ENCODE measurements at places on chromosomes 5 and 9.

DNA sequence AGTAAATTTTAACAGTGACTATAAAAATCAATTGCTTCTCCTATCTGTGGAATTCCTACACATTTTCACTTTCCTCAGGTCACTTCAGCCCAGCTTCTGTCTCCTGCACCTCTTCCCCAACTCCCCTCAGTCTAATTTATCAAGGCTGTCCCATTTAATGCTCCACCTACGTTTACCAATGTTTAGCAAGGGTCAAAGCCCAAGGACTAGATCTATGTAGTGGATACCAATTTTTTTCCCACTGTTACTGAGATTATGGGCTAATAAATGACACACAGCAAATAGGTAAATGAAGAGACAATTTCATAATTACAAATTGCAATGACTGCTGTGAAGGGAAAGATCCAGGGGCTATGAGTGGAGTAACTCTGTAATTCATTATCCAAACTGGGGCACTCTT lies 211.5 kb upstream of the RPS23 start:
- DNase-seq = no peak

- DNase-seq = peak; percentile 14
Observed at GRCh38 chr5:72018143-72018803, 89.0 kb upstream of the MAP1B start.

DNA sequence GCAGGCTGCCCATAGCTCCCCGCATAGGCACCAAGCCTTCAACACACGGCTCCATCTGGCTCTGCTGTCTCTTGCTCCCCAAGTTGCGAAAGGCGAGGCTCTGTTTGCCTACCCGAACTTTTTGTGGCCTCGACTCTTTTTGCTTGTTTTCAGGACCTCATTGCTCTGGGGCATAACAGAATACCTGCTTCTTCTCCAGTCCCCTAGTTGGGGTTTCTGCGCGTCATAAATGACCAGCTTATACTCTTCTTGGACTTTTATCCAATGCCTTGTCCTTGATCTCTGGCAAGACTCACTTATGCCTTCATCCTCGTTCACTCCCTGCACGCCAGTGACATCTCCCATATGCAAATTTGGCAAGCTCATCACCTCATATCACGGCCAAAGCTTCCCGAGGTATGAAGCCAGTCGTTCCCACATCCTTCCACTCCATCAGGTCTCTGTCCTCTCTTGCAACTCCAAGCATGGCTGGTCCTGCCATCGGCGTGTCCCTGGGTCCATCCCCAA lies 238.8 kb upstream of the ADAMTS16 start:
- DNase-seq = no peak

GRCh38 chr5:60207040-60207439 lies 313.5 kb upstream of the PDE4D start:
- DNase-seq = no peak

DNA sequence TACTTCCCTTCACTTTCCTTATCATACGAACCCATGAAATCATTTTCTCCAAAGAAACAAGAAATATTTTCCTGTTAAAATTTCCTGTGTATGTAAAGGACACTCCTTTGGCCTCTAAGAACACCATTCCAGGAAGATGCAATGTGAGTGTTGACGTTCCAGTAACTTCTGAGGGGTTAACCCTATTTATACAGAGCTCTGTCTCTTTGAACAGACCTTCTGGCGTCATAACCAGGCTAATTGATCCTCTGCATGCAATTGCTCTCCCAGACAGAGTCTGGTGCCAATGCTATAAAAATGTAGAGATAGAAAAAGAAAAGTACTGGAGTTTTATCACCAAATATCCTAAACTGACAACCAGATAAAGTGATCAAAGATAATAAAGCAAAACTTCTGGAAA lies 218.5 kb downstream of the TLE1 start:
- DNase-seq = no peak

DNA sequence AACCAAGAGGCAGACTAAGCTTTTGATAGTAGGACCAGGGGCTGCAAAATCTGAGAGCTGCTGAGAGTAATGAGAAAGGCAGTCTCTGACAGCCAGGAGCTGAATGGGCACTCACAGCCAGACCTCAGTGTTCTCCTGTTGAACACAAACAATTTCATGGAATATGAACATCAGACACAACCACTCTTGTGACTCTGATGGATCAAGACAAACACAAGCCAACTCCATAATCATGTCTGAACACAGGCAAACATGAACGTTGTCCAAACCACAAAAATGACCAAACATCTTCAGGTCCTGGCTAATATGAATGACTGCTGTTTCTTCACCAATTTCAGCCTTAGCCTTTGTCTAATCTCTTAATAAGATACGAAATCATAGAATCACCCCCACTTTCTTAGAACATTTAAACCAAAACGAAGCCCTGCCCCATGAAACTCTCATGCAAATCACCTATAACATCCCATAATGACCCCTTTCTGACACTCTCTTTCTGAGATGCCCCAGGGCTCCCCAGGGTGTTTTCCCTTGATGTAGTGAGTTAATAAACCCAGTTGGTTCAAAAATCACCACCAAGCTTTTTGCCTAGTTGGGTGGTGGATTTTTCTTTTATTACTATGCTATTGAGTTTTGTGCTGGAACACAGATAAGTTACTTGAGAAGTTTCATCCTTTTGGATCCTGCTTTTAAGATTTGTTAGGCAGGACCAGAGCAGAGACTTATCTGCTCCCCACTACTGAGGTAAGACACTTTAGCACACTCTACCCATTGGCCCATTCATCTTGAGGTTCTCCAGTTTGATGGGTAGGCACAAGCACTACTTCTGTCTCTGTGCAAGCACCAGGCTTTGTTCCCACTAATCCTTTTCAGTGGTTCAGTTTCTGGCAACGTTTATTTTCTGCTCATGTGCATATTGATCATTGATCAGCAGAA lies 5.9 kb upstream of the ERAP2 start:
- no peak for DNase-seq

GRCh38 chr9:121672213-121672612 lies 20.8 kb downstream of the DAB2IP start:
- DNase-seq = no peak

DNA sequence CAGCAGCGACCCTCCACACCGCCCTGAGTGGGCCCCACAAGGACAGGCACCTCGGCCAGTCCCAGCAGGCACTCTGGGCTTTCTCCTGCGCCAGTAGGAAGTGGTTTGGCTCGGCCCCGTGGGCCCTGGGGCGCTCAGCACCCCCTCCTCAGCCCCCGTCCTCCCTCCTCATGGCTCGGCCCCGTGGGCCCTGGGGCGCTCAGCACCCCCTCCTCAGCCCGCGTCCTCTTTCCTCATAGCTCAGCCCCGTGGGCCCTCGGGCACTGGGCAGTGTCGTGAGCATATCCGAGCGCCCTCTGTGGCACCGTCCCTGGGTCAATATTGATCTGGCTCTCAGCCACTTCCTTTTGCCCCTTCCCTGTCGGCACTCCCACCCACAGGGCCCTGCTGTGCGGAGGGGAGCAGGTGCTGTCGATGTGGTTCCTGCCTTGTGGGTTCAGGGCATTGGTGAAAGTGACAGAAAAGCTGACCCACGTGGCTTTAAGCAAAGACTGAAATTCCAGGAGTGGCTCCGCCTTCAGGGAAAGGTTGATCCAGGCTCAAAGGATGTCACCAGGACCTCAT lies 5.5 kb upstream of the SCGB3A1 start:
- DNase-seq = no peak

DNA sequence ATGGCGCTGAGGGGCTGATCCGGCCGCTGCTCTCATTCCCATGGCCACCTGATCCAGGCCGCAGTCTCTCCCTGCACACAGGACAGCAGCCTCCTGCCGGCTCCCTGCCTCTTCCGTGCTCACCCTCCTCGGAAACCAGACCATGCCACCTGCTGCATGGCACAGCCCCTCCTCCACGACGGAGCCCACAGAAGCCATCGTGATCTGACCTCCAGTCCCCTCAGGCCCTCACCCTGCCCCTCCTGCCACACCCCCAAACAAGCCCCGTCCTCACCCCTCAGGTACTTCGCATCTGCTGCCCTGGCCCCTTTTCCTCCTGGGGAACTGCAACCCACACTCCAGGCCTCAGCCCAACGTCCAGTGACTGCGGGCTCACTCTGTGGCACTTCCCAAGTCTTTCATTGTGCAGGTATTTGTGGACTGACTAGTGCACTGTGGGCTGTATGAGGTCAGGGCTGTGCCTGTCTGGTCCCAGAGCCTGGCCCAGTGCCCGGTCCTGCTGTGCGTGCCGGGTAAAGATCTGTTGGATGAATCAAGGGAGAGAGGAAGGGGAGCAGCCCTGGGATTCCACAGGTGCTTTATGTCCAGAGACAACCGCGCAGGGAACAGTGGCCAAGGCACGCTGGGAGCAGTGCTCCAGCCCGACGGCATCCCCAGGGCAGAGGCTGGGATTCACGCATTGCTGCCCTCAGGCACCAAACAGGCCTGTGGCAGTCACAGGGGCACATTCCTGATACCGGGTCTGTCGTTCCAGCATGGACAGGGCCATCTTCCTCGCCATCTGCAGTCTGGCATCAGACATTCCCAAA lies 86.1 kb downstream of the ADAMTS2 start:
- DNase-seq = no peak

GRCh38 chr5:121640298-121640697 lies 211.4 kb upstream of the FTMT start:
- no peak for DNase-seq

DNA sequence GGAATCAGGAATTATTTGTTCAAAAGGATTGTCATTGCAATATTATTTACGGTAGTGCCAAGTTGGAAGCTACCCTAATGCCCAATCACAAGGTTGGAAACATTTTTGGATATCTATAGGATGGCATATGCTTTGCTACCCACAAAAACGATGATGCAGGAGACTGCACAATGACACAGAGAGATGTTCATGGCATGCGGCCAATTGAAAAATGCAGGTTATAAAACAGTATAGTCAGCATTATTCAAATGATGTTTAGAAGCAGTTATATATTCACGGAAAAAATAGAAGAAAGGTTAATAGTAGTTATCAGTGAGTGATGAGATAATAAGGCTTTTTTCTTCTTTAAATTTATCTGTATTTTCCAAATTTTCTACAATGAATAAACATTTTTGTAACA lies 5.9 kb upstream of the ACSL6 start:
- no peak for DNase-seq

- no peak for DNase-seq
Observed at GRCh38 chr5:102341681-102342288, 45.7 kb upstream of the SLCO4C1 start.

DNA sequence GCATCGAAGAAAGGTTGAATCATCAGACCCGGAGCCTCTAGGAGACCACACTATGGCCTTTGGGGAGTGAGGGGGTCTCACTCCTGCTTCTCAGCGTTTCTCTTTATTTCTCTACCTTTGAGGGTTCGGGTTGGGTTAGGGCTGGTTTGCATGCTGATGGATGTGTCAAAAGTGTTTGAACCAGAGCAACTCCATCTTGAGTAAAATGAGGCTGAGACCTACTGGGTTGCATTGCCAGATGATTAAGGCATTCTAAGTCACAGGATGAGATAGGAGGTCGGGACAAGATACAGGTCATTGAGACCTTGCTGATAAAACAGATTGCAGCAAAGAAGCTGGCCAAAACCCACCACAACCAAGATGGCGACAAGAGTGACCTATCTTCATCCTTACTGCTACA lies 44.9 kb upstream of the TCF7 start:
- DNase-seq = no peak

DNA sequence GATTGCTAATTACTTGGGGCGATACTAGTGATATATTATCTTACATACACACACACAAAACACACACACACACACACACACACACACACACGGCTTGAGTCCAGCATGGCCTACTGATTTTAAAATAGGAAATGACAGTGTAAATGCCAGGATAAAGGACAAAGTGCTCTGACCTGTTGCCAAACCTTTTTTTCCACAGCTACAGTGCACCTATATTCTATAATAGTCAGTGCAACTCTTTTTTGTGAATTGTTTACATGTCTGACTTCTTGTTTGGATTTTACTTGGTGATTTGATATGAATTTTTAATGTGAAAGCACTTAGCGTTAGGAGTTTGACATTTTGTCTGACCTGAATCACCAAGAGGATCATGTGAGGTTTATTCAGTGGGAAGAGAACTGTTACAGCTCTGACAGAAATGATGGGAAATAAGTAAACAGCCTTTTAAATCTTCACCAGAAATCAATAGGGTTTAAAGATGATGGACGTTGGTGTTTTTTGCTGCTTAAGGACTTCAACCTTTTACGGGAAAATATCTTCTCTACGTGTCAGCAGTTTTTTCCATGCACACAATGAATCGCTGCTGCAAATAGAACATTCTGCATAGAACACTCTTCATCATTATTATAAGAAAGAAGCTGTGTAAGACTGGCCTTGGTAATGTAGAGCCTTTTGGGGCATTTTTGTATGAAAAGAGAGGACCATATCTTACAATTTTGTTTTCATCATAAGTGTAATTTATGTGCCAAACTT lies 218.5 kb downstream of the RANBP17 start:
- DNase-seq = no peak

- no peak for DNase-seq
Observed at GRCh38 chr5:74895906-74896305, 29.7 kb upstream of the FAM169A start.

GRCh38 chr9:1910269-1910811 lies 104.8 kb upstream of the SMARCA2 start:
- no peak for DNase-seq

DNA sequence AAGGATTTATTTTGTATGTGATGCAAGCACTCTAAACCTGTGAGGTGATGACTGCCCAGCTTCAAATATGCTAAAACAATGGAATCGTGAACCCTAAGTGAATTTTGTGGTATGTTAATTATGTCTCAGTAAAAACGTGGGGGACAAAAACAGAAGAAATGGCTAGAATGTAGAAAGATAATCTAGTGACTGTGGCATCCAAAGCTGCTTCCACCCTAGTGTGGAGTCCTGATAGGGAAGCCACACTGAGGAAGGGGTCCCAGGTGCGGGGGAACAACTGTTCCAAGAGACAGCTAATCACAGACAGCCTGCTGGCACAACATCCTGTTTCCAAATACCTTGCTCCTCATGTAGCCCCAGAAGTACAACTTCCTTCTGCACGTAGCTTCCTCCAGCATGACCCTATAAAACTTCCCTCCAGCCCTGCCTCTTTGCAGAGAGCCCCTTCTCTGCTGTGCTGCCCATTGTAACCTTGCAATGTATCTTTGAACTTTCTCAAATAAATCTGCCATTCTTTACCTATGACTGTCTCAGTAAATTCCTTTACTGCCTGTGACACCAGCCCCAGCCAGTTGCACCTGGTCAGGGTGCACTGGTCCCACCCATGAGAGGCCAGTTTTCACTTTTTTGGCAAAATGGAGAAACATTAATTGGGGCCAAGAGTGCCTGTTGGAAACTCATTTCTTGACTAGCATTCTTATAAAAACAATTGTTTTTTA lies 4.9 kb downstream of the GMCL2 start:
- no peak for DNase-seq

- DNase-seq = no peak
Observed at GRCh38 chr9:8652255-8652654, 852.7 kb upstream of the DMAC1 start.

All from activated CD8-positive, alpha-beta memory T cell treated with anti-CD3 and anti-CD28 coated beads for 48 hours (primary cell).